ENCODE measurements at places on chromosomes 13 and 19.

DNA sequence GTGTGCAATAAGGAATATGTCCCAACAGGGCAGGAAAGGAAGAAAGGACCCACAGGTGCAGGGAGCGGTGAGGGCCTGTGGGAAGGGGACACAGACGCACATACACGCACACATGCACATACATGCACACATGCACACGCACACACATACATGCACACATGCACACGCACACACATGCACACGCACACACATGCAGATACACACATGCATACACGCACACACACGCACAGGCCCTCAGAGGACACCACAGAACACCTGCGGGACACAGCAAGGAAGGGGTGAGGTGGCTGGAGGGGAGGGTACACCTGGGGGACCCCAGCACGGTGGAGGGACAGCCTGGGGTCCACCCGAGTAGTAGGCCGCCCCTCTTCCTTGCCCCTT is 12.9 kb downstream of the PIP5K1C start:
- DNase-seq = no peak

DNA sequence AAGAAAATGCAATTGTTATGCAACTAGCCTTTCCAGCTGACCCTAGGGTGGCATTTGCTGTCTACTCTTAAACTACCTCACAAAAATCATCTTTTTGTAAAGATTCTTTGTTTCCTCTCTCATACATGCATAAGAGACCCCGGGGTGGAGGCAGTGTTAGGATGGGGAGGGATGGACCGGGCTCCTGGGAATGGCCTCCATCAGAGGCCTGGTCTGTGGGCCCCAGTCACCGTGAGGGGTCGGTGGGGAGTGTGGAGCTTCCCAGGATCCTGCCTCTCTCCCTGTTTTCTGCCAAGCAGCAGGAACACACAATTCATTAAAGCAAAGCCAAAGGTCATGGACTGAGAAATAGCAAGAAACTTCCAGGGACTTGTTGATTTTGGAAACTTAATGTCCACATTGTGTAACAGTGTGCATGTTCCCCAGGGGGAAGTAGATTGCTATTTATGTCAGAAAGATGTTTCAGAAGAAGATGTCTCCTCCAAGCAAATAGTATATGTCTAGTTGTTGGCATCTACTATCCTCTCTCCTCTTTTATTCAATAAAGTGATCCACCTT is 241.4 kb downstream of the ENOX1 start:
- DNase-seq = no peak

DNA sequence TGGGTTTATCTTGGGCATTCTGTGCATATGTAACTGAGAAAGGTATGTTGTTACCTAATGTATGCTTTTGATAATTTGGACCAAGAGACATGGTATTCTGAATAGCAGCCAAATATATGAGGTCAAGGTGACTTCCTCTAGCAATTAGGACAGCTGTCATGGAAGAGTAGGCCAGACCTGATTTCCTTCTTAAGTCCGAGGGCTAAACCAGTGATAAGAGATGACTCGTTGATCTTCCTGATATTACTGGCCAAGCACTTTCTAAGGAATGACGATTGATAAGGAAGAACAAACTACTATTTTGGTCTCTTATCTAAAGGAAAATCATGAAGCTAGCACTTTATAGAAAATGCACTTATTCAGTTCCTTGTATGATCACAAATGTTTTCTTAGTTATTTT is 42.7 kb downstream of the ARHGAP35 start:
- DNase-seq = no peak

GRCh38 chr13:20848203-20848602 is 54.3 kb downstream of the XPO4 start:
- DNase-seq = no peak

DNA sequence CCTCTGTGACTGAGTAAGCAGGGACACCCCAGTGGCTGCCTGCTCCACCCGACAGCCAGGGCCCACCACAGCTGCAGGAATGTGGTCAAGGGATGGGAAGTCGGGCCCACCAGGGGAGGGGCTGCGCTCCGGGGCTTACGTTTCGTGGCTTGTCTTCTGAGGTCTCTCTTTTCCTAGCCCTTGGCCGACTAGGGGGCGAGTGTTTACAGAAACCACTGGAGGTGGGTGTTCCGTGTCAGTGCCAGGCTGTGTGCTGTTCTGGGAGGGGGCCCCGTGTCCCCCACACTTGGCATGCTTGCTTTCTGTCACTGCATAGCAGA is 4.5 kb downstream of the ADAT3 start:
- no peak for DNase-seq

- no peak for DNase-seq
These were observed 50.6 kb downstream of the IPO5 start for GRCh38 chr13:98004107-98004506.

GRCh38 chr13:101989798-101990350 is 412.0 kb downstream of the FGF14 start:
- no peak for DNase-seq

DNA sequence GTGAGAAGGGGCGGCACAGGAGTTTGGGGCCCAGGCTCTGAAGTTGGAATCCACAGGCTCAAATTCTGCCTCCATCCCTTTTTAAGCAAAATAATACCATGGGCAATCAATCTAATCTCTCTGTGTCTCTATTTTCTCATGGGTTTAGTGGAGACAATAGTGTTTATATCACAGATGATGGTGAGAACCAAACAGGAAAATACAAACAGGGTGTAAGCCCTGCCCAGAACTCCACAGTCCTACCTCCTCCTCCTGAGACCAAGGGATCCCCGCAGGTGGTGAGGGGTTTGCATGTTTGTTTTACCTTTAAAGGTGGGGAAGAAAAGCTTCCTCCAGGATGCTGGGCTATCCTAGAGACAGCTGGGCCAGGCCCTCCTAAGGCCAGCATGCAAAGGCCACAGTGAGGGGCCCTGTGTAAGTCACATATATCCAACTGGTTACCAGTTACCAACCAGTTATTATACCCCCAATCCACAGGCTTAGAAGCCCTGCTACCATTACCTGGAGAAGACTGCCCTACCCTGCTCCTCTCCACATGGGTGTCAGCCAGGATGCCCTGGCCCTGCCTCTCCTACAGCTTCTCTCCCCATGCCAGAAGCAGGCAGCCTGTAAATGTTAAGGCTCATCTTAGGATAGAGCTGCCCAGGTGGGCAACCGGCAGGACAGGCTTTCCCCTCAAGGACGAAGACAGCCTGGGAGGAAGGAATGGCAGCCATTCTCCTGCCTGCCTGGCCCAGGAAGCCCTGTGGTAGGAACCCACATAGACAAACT is 658.4 kb downstream of the UQCRFS1 start:
- no peak for DNase-seq

DNA sequence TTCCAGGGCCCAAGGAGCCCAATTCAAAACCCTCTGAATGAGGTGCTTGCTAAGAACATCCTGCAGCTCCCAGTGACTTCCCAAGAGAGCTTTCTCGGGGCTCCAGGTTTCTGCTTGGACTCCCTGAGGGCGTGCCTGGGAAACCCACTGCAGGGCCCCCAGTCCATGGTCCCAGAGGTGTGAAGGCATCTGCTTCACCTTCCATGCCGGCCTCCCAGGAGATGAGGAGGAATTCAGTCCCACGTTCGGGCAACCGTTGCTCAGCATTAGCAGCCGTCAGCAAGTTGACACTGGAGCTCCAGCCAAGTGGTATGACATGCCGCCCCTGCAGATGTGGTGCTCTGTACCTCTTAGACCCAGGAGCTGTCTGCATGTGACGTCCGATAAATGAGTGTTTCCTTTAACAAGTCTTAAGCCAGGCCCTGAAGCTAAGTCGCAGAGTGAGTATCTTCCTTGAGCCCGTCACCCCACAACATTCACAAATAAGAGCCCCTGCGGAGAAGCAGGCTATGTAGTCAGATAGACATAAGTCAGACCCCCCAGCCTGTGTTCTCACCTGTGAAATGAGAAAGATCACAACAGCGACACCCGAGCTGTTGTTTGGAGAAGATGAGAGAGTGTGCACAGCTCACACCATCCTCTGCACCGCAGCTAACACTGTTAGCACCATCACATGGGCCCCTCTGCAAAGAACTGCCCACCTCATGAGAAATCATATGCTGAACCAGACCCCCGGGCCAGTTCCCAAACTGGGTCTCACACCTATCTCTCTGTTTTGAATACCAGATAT is 150.3 kb downstream of the KATNAL1 start:
- no peak for DNase-seq

DNA sequence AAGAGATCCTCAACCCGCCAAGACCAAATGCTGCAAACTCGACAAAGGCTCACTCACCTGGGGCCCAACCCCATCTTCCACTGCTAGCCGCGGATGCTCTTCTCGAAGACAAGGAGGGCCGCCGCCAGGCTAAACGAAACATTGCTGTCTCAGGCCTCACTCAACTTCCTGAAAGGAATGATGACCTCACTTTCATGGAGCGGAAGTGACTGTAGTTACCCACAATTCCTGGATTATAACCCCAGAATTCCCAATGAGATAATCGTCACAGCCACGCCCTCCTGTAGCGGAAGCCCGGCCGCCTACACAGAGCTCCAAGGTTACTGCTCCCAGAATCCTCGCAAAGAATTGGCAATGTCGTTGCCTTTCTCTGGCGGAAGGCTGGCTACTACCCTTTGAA is 10.5 kb upstream of the ZNF112 start:
- DNase-seq = no peak

- DNase-seq = no peak
These were observed 295.0 kb downstream of the GPC5 start for GRCh38 chr13:91693466-91693865.
